ENCODE measurements at places on chromosomes 1 and 21. TPM values are rescaled to one million over a fixed set of nuclear protein-coding genes. Genes with fewer than 3 reads are reported as not detected.

F13B gene
- polyA plus RNA-seq = not detected

GRCh38 chr1:236024641-236025040 is 40.2 kb downstream of the NID1 start:
- no peak for DNase-seq

DNA sequence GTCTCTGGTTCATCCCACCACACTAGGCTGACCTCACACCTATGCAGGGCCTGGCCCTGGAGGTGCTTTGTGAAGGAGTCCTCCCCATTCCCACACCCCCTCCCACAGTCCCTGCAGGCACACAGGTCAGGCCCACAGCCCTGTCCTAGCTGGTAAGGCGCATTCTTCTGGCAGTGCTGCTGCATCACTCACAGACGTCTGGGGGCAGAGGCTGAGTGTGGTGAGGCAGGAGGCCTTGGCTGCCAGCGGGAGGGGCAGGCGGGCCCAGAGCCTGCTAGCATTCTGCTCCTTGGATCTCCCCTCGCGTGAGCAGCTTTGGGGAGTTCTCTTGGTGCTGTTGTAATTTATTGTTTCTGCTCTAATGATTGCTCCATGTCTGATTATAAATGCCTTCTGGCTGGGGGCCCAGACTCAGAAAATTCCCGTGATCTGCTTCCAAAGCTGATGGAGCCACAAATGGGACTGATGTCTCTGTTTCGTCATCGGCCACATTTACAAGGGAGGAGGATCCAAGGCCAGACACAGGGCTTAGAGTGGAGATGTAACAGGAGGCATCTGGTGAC is 62.9 kb downstream of the TRABD2B start:
- DNase-seq = no peak

GRCh38 chr1:232576537-232576936 is 53.4 kb downstream of the SIPA1L2 start:
- DNase-seq = no peak

DNA sequence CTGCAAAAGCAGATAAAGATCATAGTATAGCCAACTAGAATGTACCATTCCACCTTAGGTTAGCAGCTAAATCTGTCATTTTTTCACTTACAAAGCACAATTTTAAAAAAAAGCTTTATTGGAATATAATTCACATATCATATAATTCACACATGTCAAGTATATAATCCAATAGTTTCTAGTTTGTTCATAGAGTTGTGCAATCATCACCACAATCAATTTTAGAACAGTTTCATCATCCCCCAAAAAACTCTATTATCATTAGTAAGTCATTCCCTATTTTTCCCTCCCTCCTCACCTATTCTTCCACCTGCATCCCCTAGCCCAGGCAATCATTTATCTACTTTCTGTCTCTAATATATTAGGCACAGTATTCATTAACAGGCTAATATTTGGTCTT is 32.0 kb upstream of the INSL5 start:
- no peak for DNase-seq

DNA sequence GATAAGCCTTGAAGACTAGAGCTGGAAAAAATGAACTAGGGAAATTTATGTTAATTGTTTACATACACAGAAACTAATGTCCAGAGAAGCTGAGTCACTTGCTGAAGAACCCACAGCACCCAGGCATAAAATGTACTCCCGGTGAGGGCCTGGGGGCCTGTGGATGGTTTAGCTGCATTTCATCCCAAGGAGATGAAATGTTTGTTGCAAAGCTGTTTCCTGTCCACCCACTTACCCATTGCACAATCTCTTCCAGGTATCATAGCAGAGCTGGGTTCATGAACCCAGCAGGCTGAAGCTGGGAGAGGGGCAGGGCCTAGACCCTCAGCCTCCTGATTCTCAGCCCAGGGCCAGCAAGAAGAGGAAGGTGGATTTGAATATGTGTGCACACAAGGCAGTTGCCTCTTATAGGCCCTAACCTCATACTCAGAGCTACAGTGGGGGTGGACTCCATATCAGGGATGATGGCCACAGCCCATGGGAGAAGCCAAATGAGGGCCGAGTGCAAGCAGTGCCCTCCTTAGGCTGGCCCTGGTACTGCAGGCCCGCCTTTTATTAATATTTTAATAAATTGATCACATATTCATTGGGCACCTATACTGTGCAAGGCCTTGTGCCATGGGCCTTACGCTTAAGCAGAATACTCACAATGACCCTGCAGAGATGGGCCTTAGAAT is 110.8 kb downstream of the LACTBL1 start:
- DNase-seq = no peak

GRCh38 chr21:44891631-44892031 is 18.1 kb upstream of the PTTG1IP start:
- no peak for DNase-seq

- DNase-seq = no peak
Measured at GRCh38 chr1:97560714-97561113, 360.1 kb downstream of the DPYD start.

DNA sequence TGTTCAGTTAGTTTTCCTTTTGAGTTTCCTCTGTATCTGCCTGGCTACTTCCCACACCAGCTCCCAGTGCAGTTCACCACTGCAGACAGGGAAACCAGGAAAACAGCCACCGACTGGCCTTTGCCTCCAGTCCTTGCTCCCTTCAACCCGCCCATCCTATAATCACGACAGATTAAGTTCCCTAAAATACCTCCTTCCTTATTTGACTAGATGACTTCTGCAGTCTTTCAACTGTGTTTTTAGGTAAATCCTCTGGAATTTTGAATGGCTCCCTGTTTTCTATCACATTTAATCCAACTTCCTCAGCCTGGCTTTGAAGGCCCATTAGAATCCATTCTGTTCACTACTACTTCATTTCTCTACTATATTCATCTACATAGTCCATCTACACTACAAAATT is 37.6 kb downstream of the BEND5 start:
- no peak for DNase-seq

GRCh38 chr1:56430141-56430839 is 149.1 kb downstream of the PLPP3 start:
- DNase-seq = no peak

DNA sequence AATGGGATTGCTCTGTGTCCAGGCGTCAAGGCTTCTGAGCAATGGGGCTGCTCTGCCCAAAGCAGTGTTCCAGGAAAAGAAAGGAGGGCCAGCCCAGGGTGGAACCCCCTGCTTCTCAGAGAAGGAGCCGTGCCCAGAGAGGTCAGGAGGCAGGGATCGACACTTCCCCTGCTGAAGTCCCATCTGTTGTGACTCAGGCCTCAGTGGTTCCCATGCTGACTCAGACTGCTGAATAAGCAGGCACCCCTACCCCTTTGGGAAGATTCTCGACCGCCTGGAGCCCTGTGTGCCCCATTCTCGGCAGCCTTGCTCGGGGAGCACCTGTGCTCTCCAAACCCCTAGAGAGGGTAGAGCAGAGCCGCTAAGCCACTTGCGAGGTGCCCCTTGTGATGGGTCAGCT is 23.9 kb downstream of the PKP1 start:
- no peak for DNase-seq

DNA sequence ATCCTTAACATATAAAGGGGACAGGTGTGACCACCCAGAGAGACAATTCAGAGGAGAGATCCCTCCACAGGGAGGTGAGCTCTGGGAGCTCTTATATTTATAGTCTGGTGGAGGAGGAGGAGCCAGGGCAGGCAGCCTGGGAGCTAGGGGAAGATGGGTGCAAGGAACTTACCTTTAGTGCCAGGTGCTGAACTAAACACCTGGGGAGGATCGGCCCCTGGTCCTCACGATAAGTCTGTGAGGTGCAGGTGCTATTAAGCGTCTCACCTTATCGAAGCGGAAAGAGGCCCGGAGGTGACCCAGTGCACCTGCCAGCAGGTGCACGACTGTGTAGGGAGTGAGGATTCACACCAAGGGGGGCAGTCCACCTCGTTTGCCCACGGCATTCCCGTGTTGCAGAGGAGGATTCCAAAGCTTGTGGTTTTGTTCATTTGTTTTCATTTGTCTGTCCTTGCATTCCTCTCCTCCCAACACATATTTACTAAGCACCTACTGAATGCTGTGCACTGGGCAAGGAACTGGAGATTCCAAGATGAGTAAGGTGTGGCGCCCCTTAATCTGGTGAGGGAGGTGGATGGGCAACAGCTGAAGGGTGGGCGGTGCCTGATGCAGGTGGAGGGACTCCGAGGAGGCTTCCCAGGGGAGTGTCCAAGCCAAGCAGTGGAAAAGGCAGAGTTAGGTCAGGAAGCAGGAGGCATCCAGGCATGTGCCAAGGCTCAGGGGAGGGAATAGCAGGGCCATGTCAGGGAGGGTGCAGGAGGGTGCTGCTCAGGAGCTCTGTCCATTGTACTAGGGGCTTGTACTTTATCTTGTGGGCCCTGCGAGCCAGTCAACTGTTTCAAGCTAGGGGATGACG is 11.5 kb downstream of the ARHGEF10L start:
- no peak for DNase-seq

- no peak for DNase-seq
Measured at GRCh38 chr21:46393451-46393940, 65.2 kb upstream of the DIP2A start.
